Iris pigment epithelial cell (primary cell): ENCODE measurements at places on chromosomes 3 and 15.
A peak's percentile ranks its signal among the peaks of the same experiment; 100 is the strongest.

- no peak for DNase-seq
Measured at GRCh38 chr3:31823184-31823583, 157.9 kb downstream of the OSBPL10 start.

DNA sequence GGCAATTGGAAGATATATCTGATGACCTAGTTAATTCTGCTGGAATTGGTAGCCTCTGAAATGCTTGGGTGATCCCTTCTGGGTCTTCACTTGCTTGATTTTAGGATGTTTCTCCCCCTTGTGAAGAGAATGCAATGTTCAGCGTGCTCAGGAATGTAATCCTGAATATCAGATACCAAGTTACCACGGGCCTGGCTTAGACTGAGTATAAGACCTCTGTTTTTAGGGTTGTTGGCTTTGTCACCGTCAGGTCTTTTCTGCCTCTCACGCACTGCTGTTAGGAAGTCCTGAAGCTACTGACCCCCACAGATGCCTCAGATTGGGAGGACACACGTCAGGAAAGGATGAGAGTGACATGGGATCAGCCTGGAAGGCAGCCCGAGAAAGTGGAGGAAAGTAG is 198.5 kb downstream of the CDIN1 start:
- DNase-seq, result no peak

GRCh38 chr3:143170676-143171075 is 51.1 kb downstream of the CHST2 start:
- peak; percentile 74 for DNase-seq

- peak; percentile 39 for DNase-seq
Measured at GRCh38 chr3:45035441-45036301, 9.6 kb downstream of the CLEC3B start.

- no peak for DNase-seq
Measured at GRCh38 chr3:159792070-159792469, 196.6 kb upstream of the IL12A start.

DNA sequence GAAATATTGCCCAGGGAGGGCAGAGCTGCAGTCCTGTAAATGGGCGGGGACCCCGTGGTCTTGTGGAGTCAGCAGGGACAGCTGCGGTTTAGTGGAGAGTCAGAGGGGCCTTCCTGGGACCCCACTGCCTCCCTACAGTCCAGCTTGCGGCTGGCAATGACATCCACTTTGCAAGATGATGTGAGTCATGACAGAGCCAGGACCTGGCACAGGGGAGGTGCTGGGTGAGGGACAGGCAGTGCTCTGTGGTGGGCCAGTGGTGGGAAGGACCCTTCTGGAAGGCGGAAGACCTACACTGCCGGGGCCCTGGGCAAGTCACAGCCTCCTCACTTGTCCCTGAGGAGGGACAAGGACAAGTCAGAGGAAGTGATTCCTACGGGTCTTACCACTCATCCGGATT is 17.8 kb downstream of the APBA2 start:
- DNase-seq, result no peak

- no peak for DNase-seq
Measured at GRCh38 chr3:14082108-14082657, 42.5 kb downstream of the CHCHD4 start.

- no peak for DNase-seq
Measured at GRCh38 chr15:56716334-56716733, 17.0 kb downstream of the ZNF280D start.

GRCh38 chr3:195139091-195139875 is 131.7 kb downstream of the XXYLT1 start:
- no peak for DNase-seq

DNA sequence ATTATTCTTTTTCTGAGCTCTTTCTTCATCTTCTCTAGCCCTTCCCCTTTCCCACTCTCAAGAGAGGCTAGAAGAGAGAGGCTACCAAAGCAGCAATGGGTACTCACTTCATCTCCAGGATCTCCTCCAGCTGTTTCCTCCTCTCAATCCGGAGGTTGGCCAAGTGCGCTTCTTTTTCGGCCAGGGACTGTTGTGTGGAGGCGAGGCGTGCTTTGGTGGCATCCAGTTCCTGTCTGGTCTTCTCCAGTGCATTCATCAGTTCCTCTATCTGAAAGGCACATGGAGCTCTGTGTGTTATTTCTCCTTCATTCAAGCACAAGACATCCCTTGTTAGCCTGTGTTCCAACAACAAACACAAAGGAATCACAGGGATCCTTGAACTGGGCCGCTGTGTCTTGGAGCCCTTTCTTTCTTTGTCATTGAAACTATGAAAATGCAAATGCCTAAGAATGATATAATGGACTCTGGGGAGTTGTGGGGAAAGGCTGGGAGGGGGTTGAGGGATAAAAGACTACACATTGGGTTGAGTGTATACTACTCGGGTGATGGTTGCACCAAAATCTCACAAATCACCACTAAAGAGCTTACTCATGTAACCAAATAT is 401.3 kb upstream of the WNT5A start:
- DNase-seq, result no peak

DNA sequence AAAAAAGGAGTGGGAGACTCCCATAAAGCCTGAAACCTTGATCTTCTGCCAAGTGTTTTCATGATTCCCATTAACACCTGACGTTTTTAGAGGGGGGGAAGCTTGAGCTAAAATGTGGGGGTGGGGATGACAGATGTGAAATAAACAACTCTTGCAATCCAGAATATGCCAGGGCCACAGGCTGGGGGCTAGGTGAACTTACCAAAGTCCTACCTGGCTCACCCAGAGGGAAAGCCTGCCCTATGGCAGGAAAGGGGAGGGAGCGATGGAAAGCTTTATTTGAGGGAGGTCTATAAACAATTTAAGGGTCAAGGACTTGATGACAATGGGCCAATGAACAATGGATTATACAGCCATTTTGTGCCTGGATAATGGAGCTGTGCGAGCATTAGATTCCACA is 108.3 kb downstream of the LRIG1 start:
- no peak for DNase-seq

GRCh38 chr15:48693484-48693883 is 48.0 kb upstream of the FBN1 start:
- peak; percentile 74 for DNase-seq

DNA sequence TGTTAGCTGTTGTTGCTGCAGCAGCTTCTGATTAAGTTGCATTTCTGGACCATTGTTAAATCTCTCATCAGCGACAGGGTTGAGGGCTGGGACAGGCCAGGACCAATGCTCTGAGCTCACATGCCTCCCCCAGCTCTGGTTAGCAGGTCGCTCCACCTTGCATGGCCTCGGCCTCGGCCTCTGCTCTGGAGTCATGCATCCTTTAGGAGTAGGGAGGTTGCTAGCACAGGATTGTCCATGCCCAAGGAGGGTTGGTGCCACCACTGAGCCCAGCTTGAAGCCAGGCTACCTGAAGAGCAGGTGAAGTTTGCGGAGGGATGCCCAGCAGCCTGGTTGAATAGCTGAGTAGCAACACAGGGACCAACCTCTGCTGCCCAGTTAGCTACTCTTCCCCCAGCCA is 11.2 kb upstream of the CPNE9 start:
- no peak for DNase-seq

DNA sequence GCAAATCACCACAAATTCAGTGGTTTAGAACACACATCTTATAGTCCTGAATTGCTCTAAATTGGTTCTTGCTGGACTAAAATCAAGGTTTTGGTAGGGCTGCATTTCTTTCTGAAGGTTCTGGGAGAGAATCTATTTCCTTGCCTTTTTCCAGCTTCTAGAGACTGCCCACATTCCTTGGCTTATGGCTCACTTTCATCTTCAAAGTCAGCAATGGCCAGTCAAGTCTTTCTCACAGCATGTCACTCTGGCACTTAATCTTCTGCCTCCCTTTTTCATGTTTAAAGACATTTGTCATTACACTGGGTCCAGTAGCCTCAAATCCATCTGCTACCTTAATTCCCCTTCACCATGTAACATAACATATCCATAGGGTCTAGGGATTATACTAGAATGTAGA is 149.0 kb downstream of the NEK10 start:
- no peak for DNase-seq

- no peak for DNase-seq
Measured at GRCh38 chr3:126126811-126127431, 43.0 kb upstream of the SLC41A3 start.

GRCh38 chr3:183378008-183378407 is 50.4 kb downstream of the MCF2L2 start:
- DNase-seq, result no peak

DNA sequence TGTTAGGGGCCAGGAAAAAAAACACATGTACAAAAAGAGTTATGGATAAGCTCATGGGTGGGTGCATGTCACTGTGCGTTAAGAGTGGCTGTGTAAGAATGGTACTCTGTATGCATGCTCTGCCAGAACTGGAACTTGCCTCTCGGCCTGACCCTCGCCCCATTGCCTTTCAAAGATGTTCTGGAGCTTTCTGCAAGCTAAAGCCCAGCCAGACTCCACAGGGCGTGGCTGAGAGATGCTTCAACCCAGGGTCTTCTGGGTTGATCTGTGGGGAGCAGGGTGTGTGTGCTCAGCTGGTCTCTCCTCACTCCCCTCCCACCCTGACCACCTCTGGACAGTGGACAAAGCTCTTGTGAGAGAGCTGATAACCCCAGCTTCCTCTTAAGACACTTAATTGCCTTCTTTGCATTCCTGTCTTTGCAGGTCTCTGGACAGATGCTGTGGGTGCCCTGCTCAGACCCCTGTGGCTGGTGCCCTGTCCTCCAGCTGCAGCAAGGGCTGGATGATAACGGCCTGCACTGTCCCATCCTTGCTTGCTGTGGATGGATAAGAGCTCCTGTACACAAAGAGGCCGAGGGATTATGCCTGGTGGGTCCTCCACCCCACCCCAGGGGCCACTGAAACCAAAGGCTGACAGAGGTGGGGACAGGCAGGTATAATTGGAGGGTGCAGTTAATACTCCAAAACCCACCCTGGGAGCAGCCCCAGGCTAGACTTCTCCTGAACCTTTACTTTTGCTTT is 28.7 kb downstream of the ALDH1L1 start:
- DNase-seq, result no peak

- DNase-seq, result no peak
Measured at GRCh38 chr3:37943126-37943525, 47.5 kb upstream of the VILL start.
